ENCODE measurements at places on chromosomes 5 and 9. TPM values are rescaled to one million over a fixed set of nuclear protein-coding genes. Genes with fewer than 3 reads are reported as not detected.

GRCh38 chr5:30900367-30900766 lies 293.1 kb upstream of the CDH6 start:
- DNase-seq = no peak

GRCh38 chr9:9045572-9045971 lies 1246.0 kb upstream of the DMAC1 start:
- DNase-seq = peak; percentile 27

- no peak for DNase-seq
These were observed 27.7 kb downstream of the CDH9 start for GRCh38 chr5:27010646-27011045.

DNA sequence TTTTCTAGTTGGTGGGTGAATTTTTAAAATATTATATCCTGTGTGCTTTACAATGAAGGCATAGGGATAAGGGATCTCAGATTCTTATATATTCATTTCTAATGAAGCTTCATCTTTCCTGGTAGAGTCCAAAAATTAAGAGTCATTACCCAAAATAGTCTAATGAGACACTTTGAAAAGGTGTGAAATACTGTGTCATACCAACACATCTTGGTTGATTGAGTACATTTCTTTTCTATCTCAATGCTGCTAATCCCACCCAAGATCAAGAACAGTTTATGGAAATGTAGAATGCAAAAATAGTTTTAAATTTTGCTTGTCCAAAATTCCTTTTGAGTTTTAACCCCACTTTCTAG lies 7.4 kb downstream of the EBF1 start:
- DNase-seq = no peak

DNA sequence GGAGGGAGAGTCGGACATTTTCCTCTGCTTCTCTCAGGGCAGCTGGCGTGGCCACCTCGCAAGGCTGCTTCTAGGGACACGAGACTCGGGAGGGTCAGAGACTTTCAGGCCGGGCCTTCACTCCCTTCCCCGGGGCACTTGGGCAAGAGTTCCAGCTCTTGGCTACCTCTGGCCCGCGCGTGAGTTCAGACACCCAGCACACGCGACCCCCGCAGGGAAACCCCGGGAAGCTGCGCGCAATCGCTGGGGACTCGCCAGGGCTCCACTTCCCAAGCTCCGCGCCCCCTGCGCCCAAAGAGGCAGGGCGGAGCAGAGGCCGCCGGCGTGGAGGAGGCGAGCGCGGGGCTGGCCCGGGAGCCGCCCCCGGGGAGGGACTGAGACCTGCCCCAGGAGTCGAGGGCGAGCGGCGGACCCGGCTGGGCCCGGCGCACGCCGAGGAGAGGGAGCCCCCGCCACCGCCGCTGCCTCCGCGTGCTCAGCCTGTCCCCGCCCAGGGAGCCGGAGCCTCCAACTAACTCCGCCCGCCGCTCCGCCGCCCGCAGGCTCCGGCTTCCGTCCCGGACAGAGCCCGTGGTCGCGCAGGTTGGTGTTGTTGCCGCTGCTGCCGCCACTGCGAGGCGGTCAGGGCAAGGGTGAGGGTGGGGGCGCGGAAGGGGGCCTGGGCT lies at the start of gene PAM:
PAM (plus strand) TSS at position 539 of the 665 bp plus-strand sequence. CDS start 110,891 bp downstream, outside the sequence.
- DNase-seq = peak; percentile 97

GRCh38 chr5:173735184-173735583 lies 118.7 kb upstream of the BOD1 start:
- no peak for DNase-seq

DNA sequence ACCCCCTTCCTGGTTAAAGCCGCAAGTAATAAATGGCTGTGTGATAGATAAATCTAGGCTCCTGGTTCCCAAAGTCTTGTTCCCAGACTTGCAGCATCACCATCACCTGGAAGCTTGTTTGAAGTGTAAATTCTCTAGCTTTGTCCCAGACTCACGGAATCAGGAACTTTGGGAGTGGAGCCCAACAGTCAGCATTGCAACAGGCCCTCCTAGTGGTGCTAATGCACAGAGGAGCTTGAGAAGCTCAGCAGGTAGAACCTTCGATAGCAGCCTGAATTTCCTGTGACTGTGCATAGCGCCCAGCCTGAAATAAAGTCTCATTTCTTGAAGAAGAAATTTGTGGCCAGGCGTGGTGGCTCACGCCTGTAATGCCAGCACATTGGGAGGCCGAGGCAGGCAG lies 30.3 kb upstream of the MELK start:
- no peak for DNase-seq

The PCDHGB7 gene
- 17.1 TPM for polyA plus RNA-seq

The PCDHGB1 gene
- polyA plus RNA-seq = 2.3 TPM

The PCDHA9 gene
- polyA plus RNA-seq = 0.03 TPM

All from left lung (tissue), 14 donors.